Stimulated activated CD8-positive, alpha-beta memory T cell treated with anti-CD3 and anti-CD28 coated beads, Interleukin-12 subunit alpha, Interleukin-12 subunit beta, amount 100 ng/mL, for 4 hours (primary cell): ENCODE measurements at places on chromosomes 12 and 14.
A peak's percentile ranks its signal among the peaks of the same experiment; 100 is the strongest.

DNA sequence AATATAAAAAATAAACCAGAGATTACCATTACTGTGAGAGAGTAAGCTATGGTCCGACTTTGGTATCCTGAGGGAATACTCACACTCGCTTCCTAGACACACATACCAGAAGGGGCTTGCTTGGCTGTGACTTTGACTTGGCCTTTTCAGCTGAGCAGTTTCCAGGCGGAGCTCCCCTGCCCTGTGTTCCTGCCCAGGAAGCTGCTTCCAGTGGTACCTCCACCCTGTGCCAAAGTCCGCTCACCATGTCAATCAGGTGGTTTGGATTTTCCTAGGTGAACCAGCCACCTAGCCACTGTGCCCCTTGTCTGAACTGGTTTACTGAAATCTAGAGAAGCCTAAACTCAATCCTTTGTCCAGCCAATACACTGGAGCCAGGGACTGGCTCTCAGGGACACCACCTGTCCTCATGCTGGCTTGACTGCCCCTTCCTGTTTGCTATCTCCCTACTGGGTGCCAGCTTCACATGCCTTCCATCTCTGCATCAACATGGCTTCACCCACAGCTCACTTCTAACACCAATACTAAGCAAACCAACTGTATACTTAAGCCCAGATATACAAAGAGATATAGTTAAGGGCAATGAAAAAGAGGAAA, 28.6 kb downstream of the MAX start:
- DNase-seq: no peak

DNA sequence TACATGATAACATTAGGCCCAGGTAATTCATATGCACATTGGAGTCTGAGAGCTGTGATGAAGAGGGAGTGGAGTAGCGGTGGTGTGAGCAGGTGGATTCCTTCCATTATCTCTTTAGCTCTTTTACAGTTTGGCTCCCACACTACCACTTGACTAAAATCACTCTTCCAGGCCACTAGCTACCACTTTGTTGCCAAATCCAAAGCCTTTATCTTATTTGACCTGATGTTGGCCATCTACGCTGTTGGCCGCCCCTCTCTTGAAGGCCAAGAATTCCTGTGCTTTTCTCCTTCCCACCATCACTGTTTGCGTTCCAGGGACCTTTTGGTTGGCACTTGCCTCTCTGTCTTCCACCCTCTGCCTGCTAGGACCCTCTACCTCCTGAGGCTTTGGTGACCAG, 4.0 kb upstream of the MAX start:
- no peak for DNase-seq

DNA sequence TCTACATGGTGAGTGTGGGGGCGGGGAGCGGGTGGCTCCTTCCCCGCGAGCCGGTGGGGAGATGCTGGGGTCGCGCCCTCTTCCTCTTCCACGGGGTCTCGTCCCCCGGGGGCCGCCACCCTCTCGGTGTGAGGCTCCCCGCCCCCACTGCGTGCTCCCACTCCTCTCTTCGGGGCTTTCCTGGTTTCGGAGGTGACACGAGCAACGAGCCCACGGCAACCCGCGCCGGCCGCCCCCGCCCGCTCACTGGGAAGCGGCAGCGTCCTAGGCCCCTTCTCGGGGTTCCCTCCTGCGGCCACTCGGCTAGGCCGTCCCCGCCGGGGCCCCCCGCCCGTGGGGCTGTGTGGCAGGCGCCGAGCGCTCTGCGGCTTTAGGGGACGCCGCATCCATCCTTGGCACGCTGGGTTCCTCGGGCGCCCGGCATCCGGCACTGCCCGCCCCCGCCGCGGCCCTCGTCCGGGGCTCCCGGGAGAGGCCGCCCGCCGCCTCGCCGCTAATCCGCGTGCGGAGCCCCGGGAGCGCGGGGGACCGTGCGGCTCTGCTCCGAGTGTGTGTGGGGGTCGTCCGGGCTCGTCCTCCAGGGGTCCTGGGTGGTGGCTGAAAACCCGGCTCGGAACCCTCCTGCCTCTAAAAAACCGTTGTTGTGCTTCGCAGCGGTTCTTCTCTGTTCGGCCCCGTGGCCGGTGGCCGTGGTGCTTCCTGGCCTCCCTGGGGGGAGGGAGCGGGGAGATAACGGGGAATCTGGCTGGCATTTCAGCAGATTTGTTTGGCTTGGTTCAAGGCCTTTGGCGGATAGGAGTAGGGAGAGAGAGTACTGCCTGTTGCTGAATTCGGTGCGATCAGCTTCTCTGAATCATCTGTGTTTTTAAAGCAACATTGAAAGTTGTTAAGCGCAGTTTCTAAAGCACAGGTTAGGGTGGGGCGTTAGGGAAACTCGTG, 1.0 kb downstream of the PCNX1 start:
- DNase-seq: peak; percentile 54

- DNase-seq: no peak
These were observed 99.0 kb downstream of the SAMD4A start for GRCh38 chr14:54665946-54666345.

- no peak for DNase-seq
These were observed 179.3 kb downstream of the GALC start for GRCh38 chr14:87813686-87814085.

GRCh38 chr14:89564989-89565388, 148.0 kb upstream of the FOXN3 start:
- no peak for DNase-seq

GRCh38 chr12:41661141-41661765, 473.1 kb downstream of the PDZRN4 start:
- DNase-seq: no peak

DNA sequence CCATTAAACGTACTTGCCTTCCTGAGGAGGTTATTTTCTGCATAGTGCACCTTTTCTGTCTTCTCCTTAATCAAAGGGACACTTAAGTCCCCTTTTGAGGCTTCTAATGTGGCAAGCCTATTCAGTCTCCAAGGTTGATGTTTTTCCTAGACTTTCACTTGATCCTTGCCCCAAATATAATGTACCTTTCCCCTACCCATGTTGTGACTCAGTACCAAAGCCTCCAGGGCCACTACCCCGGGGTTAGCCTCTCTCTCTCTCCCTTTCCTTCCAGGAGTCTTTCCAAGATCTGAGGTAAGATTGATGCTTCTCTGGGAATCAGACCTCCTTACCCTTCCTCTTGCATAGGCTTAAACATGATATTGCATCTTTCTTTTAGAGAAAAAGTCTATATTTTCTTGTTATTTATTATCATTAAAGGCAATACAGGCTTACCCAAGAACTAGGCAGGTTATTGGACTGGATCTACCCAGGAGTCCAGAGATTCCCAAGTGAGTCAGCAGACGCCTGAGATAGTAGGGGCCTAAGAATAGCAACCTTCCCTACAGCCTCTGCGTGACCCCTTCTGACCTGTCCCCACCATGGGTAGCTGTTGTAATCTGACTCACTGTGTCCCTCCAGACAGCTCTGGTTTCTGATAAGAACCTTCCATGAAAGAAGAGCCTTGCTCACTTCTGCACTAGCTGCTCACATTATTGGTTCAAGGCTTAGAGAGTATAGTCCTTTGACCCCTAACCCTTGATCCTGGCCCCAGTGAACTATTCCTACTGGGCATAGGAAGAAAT, 172.9 kb downstream of the ZFP36L1 start:
- no peak for DNase-seq
